ENCODE measurements at places on chromosomes 7 and 10.
A peak's percentile ranks its signal among the peaks of the same experiment; 100 is the strongest.

GRCh38 chr7:70733090-70733489, 398.9 kb upstream of the GALNT17 start:
- no peak for DNase-seq

GRCh38 chr10:112538168-112538567, 91.2 kb downstream of the VTI1A start:
- no peak for DNase-seq

- no peak for DNase-seq
These were observed 86.4 kb downstream of the AUTS2 start for GRCh38 chr7:69684369-69685292.

DNA sequence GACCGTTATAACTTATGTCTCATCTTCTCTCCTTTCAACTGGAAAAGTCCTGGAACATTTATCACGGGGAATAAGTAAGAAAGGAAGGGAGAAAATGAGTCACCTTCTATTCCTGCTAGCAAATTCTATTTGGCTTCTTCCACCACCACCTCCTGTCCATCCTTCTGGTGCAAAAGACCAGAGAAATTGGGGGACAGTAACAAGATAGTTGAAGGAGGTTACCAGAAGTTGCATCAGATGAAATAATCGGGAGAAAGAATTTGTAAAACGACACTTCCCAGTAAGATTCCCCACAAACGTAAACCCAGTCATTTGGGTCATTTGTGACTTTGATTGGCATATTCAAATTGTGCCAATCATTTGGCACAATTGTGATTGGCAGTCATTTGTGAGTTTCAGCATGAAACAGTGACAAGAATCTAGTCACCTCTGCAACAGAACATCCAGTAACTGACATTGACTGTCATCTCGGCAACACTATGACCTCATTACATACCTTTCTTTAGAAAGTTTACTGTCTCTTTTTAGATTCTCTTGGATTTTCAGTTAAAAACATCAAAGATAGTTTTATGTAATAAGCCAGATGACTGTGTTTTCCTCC, 51.3 kb upstream of the PIK3CG start:
- DNase-seq = no peak

DNA sequence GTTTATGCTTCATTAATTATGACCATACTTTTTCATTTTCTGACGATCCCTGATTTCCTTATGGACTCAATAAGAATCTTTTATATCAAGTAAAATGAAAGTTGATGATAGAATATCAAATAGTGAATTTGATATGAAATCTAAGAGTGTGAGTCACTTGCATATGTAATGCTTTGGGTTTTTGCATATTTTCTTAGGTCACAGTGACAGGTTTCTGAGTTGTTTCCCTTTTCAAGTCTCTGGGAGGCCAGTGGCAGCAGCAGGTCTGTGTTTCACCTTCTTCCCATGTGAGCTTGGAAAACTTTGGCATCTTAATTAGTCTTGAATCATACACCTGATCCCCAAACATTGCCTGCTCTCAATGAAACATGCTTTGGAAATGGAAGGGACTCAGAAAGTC, 34.7 kb upstream of the GJD4 start:
- no peak for DNase-seq

GRCh38 chr7:43721193-43721806, 8.0 kb downstream of the COA1 start:
- DNase-seq = peak; percentile 64

- DNase-seq = no peak
These were observed 457 bp downstream of the NSUN5 start for GRCh38 chr7:73308074-73308664.

- DNase-seq = no peak
These were observed 177.9 kb downstream of the TAX1BP1 start for GRCh38 chr7:27917774-27918314.

- no peak for DNase-seq
These were observed 80.3 kb upstream of the LYZL2 start for GRCh38 chr10:30709700-30710358.

DNA sequence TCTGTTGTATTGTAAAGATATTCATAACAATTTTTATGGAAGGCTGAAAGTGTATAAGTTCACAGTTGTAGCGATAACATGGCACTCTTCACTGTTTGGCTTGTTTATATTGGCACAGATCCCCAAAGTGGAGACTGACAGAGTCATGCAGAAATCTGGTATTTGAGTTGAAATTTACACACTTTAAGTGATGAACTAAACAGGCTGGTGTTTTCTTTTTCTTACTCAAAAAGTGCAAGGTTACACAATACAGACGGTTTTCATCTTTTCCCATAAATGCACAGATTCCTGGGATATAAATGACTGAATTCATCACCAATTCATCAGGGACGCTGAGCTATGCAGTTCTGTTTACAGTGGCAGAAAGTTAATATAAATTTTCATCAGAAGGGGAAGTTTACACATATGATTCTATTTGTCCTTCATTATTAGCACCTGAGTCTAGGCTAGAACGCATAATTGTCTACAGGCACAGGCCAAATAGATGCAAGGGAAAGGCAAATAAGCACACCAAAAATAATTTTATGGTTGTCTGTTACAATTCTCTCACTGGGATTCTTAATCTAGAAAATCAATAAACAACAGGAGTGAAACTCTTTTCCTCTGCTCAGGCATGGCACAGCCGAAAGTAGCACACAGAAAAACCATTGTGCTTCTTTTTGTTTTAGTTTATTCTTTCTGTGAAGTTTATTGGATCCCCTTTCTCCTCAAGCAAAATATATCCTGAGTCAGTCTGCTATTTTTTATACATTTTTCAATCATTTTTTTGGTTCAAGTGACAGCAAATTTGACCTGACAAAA, 88.0 kb downstream of the FOXP2 start:
- DNase-seq = no peak

GRCh38 chr7:134925766-134926165, 60.5 kb upstream of the AGBL3 start:
- no peak for DNase-seq

DNA sequence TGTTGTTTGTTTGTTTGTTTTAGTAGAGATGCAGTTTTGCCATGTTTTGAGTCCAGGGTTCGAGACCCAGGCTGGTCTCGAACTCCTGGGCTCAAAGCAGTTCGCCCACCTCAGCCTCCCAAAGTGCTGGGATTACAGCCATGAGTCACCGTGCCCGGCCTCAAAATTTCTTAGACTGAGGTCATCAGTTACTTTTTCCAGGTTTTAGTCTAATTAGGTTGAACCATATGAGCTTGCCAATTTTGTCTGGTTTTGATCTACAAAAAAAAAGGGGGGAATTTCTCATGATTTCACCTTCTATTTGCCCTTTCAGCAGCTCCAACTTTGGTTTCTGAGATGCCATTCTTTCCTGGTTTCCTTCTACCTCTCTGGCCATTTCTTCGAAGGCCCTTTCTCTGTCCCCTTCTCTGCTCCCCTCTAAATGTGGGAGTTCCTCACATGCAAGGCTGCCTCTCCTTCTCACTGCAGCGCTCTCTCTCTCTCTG, 5.5 kb downstream of the CUEDC2 start:
- DNase-seq = no peak

DNA sequence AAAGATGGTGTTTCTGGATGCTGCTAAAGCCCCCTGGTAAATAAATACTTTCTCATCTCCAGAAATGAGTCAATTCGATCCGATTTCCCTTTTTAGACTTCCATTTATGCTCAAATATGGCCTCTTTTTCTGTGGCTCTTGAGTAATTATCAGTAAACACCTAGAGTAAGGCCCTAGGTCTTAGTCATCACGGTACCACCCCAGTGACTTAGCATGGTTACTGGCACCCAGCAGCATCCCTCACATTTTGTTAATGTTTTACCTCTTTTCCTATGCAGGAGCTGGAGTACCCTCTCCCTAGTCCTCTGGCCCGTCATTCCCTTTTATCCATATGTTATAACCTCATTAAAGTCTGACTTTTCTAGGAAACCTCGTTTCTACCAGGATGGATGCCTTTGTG, 19.5 kb downstream of the CHN2 start:
- DNase-seq = no peak

GRCh38 chr7:114628362-114628761, 213.7 kb downstream of the FOXP2 start:
- no peak for DNase-seq

- DNase-seq = peak; percentile 36
These were observed 1.1 kb downstream of the DDIT4 start for GRCh38 chr10:72274730-72275350.

DNA sequence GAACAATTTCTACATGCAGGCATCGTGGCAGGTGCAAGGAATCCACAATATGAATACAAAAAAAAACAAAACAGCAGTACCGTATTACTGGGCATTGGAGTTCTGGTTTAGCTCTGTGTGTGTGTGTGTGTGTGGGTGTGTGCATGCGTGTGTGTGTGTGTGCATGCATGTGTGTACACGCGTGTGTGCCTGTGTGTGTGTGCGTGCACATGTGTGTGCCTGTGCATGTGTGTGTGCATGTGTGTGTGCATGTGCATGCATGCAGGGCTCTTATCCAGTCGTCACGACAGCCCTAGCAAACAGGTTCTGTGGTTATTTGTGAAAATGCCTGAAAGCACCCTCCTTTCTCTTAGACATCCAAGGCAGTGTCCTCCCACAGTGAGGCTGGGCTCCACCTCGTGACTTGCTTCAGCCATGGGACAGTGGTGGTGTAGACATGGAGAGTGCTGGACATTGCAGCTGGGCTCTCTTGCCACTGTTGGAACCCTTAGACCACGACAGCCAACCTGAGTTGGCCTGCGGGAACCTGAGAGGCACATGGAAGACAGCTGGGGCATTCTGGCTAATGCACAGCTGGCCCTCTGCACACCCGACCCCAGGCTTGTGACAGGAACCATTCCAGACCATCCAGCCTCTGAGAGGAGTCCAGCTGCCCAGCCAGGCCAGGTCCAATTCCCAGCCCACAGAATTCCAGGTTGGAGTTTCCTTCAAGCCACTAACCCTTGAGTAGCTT, 173.4 kb upstream of the SHH start:
- no peak for DNase-seq
